ENCODE measurements at places on chromosomes 3 and 15.
A peak's percentile ranks its signal among the peaks of the same experiment; 100 is the strongest.

GRCh38 chr15:31352911-31353811, 26.5 kb downstream of the KLF13 start:
- DNase-seq = peak; percentile 88

DNA sequence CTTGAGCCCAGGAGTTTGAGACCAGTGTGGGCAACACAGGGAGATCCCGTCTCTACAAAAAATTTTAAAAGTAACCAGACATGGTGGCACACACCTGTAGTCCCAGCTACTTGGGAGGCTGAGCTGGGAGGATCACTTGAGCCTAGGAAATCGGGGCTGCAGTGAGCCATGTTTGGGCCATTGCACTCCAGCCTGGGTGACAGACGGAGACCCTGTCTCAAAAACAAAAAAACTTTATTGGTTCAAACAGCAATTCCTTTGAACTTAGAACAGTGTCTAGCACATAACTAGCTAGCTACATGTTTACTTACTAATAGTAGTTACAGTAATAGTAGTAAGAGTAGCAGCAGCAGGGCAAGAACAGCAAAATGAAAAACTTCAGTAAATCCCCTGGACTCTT, 10.1 kb downstream of the HAUS2 start:
- DNase-seq = no peak

DNA sequence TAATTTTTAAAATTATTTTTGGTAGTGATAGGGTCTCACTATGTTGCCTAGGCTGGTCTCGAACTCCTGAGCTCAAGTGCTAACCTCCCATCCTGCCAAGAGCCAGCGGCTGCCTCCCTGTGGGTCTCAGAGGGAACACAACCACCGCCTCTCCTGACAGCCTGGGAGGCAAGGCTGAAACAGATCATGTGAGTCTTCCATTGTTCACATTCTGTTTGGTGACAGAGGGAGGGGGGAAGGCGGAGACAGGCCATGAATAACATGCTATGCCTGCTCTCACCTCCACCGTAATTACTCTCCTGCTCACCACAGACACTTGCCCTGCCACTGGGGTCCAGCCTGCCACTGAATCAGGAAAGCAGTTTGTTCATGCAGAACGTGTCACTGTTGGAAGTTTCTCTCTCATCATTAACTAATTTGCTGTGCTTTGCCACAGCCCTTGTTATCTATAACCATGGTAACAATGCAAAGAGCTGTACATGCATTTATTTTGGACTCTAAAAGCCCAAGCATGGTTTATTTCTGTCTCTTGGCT, 78.4 kb upstream of the RASGRF1 start:
- DNase-seq = no peak

DNA sequence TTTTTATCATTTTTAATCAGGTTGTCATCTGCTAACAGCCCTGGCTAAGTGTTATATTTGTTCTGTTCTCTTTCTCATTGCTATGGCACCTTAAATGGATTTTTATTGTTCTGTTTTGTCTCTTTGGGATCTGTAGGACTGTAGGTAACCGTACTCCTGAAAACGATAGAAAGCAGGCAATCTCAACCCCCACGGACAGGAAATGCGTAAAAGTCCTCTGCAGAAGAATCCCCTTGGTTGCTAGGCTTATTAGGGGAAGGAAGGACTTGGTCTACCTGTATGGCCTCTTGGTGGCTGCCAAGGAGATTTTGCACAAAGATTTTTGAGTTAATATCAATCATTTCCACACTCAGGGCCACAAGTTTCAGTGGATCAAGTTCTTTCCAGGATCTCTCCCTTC, 571.9 kb upstream of the ZNF385D start:
- DNase-seq = no peak

- DNase-seq = no peak
Measured at GRCh38 chr3:17730318-17730967, 12.0 kb downstream of the TBC1D5 start.

GRCh38 chr3:175103298-175103697, 244.2 kb downstream of the NAALADL2 start:
- DNase-seq = no peak

DNA sequence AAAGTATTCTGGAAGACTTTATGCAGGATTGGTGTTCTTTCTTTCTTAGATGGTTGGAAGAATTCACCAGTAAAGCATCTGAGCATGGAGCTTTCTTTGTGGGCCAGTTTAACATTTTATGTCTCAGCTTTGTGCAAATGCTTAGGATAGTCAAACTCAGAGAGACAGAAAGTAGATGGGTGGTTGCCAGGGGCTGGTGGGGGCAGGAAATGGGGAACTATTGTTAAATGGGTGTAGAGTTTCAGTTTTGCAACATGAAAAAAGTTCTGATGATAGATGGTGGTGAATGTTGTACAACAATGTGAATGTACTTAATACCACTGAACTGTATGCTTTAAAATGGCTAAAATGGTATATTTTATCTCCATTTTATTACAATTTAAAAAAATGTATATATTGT, 24.8 kb downstream of the SPCS1 start:
- no peak for DNase-seq

Data from GM03348 (cell line).